ENCODE measurements at places on chromosomes 16 and 17. TPM values are rescaled to one million over a fixed set of nuclear protein-coding genes. Genes with fewer than 3 reads are reported as not detected.
A peak's percentile ranks its signal among the peaks of the same experiment; 100 is the strongest.

GRCh38 chr16:82061861-82062525, 26.9 kb downstream of the HSD17B2 start:
- peak; percentile 7 for DNase-seq

DNA sequence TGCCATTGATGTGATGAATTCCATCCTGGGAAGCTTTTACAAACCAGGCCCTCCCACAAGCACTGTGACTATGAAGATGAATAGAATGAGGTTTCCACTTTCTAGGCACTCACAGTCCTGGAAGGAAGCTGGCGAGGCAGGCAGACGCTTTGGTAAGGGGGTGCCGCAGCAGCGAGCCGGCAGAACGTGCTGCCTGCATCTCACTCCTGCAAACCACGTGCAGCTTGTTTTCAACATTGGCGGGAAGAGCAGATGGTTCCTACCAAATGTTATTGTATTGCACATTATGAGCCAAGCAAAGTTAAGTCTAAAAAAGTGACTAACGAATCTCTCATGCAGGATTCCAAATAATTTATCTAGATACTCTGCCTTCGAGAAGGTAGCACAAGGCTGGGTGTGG, 3.7 kb upstream of the DNAI2 start:
- no peak for DNase-seq

DNA sequence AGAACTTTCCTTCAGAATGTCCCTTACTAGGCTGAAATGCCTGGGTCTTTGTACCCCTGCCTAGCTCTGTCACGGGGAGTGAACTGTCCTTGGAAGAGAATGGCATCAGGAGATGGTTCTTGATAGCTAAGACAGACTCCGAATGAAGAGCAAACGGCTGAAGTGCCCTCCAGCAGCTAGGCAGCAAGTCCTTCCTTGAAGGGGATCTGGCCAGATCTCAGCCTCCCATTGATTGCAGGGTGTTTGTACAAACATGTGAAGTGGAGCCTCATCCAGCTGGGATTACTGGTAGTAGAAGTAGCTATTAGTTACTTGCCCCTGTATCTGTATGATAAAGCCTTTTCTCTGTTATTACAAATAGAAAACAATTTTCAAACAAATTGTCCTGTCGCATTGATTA, 30.9 kb downstream of the LRRC36 start:
- DNase-seq: no peak

Gene NETO2
- 169 TPM for total RNA-seq

GRCh38 chr17:77441130-77441920, 300.6 kb downstream of the SEC14L1 start:
- no peak for DNase-seq

DNA sequence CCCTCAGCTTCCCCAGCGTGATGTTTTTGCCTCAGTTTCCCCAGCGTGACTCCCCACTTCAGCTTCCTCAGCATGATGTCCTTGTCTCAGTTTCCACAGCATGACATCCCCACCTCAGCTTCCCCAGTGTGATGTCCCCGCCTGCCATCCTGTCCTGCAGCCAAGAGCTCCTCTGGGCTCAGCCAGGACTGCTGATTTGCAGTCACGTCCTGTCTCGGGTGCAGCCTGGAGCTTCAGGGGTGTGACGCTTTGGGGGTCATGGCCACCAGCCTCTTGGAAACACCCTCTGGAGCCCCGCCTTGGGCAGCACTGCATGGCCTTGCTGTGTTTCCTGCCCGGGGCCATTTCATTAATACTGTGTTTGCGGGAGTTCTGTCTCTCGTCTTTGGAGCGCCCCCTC, 16.5 kb upstream of the NUDT16L1 start:
- DNase-seq: no peak

All from frontal cortex (tissue), 4 donors.